Stimulated activated CD4-positive, alpha-beta T cell treated with anti-CD3 and anti-CD28 coated beads, Interleukin-4, amount 100 ng/mL, for 1 hour (primary cell): ENCODE measurements at places on chromosomes 2 and 18.

- no peak for DNase-seq
Measured at GRCh38 chr2:10449486-10449831, 1.3 kb upstream of the ODC1 start.

DNA sequence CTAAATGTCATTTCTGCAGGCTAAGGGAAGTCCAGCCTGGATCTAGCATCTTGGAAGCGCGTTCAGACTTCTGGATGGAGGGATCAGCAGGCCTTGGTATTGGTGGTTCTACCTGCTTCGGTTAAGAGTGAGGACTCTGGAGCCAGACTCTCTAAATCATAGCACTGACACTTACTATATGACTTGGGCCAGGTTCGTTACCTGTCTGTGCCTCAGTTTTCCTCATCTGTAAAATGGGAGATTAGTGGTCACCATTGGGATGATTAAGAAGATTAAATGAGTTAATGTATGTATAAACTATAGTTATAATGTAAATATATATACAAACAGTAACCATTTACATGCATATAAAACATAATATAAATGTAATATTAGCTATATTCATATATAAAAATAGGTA is 995 bp upstream of the ICOS start:
- no peak for DNase-seq

GRCh38 chr2:47907039-47907781 is 912 bp upstream of the FBXO11 start:
- DNase-seq = peak; percentile 33

- no peak for DNase-seq
Measured at GRCh38 chr2:6880200-6880733, 2.7 kb downstream of the RSAD2 start.

GRCh38 chr2:10883801-10884478 is 27.8 kb upstream of the KCNF1 start:
- DNase-seq = no peak

- DNase-seq = no peak
Measured at GRCh38 chr18:76679259-76679658, 143.1 kb upstream of the ZNF236 start.
